Endothelial cell of umbilical vein (primary cell): ENCODE measurements at places on chromosomes 4 and X. TPM values are rescaled to one million over a fixed set of nuclear protein-coding genes. Genes with fewer than 3 reads are reported as not detected.

The GPR143 gene
- 9.3 and 9.7 TPM in 2 replicates for total RNA-seq

The IGSF1 gene
- total RNA-seq: not detected in 2 replicates

The COL4A6 gene
- 0.49 and 0.92 TPM in 2 replicates for total RNA-seq

DNA sequence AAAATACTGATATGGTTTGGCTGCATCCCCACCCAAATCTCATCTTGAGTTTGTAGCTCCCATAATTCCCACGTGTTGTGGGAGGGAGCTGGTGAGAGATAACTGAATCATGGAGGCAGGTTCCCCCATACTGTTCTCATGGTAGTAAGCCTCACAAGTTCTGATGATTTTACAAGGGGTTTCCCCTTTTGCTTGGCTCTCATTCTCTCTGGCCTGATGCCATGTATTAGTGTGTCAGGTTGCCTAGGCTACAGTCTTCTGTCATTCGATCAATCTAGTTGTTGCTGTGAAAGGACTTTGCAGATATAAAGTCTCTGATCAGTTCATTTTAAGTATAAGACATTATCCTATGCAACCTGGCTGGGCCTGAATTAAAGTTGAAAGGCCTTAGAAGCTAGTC, 209.3 kb upstream of the MAOA start:
- no peaks in the 10 kb centered on the region for H3K27me3 ChIP-seq
- H3K4me3 ChIP-seq: no peak overlapping the region
- DNase-seq: no peak
- no peaks in the 10 kb centered on the region for H3K36me3 ChIP-seq
- H3K4me1 ChIP-seq: no peaks in the 10 kb centered on the region

- no peak for DNase-seq
- no peaks in the 10 kb centered on the region for H3K36me3 ChIP-seq
- H3K27me3 ChIP-seq: peaks cover 9% of the 10 kb centered on the region
- no peak overlapping the region for H3K4me3 ChIP-seq
- no peaks in the 10 kb centered on the region for H3K4me1 ChIP-seq
- H3K27ac ChIP-seq: no peak overlapping the region
Measured at GRCh38 chr4:8355306-8355705, 85.2 kb downstream of the ACOX3 start.
